Brain pericyte (primary cell): ENCODE measurements at places on chromosomes 1 and 21.

- DNase-seq, result no peak
Observed at GRCh38 chr1:70044832-70045231, 160.5 kb downstream of the LRRC40 start.

GRCh38 chr1:57882072-57882471 lies 458.2 kb upstream of the DAB1 start:
- DNase-seq, result no peak

DNA sequence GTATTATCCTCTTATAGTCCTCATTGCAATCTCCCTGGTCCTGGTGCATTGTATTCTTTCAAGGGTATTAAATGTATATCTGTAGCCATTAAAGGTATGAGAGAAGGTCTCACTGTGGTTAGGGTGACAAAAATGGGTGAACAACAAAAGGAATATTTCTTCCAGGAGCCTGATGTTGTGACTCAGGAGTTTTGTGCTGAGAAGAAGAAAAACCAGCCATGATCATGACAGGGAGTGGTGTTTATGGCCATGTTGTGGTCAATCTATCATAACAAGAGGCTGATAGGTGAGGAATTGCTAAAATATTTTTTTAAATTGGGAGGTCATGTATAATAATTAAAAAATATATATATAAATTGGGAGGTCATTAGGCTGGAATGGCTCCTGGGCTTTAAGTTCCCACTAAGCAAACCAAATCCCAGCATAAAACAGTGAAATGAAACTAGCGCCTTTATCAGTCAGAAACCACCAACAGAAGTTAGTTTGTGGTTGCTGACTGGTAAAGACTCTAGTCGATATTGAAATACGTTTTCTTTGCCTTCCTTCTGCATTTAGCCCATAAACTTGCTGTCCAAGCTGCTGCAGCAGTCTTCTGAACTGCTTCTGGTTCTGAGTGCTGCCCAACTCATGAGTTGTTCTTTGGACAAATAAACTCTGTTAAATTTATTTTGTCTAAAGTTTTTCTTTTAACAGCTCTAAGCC lies 60.3 kb downstream of the TBX19 start:
- no peak for DNase-seq

- no peak for DNase-seq
Observed at GRCh38 chr1:231629132-231629531, 2.5 kb downstream of the DISC1 start.

DNA sequence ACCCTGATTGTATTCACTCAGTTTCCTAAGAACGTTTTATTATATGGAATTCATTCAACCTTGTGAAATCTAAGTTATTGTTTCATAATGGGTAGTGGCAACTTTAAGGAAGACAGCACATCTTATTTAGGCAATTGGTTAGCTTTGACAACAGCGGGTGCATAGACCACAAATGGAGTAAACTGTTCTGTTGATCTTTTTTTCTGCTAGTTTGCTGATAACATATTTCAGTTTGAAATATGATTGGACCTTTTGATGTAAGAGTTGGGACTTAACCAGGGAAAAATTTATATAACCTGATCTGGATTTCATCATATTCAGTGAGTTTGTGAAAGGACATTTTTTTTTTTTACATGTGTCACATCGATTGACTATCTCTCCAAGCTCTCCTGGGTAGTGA lies 151.7 kb downstream of the HLX start:
- DNase-seq, result no peak

- no peak for DNase-seq
Observed at GRCh38 chr1:94110946-94111740, 9.8 kb downstream of the ABCA4 start.

DNA sequence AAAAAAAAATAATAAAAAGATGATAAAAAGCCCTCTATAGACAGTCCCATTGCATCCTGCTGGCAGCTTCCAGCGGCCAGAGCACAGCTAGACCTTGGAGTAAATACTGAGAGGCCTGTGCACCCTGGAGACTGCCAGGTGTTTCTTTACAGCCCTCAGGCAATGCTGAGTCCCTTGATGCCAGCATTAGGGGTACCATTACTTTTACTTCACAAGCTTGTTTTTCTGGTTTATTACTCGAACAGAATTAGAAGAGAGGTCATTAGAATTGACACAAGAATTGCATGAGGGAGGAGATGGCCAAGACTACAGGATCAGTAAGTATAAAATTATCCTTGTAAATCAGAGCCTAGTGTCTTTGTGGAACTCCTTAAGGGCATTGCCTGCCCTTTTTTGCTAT lies 43.6 kb downstream of the AKNAD1 start:
- no peak for DNase-seq
